Mesenchymal stem cell (in vitro differentiated cells and primary cell): ENCODE measurements at places on chromosomes 1 and 21.
A peak's percentile ranks its signal among the peaks of the same experiment; 100 is the strongest.

- no peak for DNase-seq
Measured at GRCh38 chr1:84842748-84843231, 50.2 kb downstream of the LPAR3 start.

DNA sequence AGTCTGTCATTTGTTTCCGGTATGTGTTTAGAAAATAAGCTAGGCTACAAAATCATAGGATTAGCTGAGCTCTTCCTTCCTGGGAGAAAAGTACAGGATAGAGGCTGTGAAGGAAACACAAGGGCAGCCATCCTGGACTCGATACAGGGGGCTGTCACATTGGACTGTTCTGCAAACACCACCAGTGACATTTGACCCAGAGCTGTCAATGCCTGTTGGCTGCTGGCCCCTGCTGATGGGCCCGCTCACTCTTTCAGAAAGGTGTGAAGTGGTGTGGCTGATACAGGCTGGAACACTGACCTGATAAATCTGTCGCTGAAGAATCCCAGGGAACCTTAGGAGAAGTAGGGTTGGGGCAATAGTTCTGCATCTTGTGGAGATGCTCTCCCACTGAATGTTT, 183.1 kb downstream of the RHOU start:
- no peak for DNase-seq

- no peak for DNase-seq
Measured at GRCh38 chr1:230159580-230159979, 92.5 kb downstream of the GALNT2 start.

DNA sequence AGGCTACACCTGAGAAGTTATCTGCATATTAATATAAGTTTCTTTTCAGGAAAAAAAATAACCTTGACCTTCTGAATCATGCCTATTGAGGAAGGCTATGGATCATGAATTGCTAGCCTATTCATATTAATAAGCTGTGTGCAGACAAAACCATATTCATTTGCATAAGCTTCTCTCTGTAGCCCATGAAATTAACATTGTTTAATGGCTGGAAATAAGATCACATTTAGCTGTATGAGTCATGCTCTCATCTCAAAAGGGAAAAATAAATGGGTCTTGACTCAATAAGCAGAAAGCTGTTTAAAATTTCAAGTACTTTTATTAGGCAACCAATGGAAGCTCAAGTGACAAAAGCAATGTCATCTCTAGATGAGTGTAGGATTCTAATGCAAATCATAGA, 330.0 kb upstream of the DEPDC1 start:
- no peak for DNase-seq

DNA sequence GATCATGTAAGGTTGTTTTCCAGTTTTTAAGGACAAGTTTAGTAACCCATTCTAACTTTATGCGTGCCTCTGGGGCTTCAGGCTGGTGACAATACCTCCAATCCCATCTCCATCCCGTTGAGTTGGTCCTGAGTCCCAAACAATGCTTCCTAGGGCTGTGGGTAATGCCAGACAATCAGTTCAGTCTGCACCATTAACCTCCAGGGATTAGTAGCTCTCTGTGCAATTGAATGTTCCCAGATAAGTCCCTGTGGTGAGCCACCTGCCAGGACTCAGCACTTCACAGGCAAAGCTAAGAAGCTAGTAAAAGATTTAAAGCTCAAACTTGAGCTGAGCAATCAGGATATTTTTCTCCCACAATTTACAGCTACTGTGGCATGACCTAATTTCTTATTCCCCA, 462.2 kb upstream of the PTBP2 start:
- DNase-seq = no peak

DNA sequence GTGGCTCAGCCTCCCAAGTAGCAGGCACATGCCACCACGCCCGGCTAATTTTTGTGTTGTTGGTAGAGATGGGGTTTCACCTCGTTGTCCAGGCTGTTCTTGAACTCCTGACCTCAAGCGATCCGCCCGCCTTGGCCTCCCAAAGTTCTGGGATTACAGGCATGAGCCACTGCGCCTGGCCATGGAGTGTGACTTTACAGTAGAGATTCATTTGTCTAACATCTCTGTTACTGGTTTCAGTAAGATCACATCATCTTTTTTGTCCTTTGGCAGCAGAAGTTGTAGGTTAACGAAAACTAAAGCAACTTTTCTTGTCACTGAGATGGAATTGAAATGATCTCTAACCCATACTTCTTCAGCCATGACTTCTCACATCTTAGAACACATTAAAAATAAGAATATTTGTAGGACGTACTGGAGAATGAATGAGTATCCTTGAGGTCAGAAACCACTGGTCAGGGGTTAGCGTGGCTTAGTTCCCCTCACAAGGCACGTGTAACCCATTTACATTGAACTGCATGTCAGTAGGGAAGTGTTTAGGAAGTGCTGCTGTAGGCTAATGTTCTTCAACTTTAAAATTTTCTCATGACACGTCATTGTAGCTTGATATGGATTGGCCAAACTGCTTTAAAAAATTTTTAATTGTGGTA, 75.9 kb downstream of the CAMTA1 start:
- no peak for DNase-seq

- no peak for DNase-seq
Measured at GRCh38 chr1:73044241-73045036, 762.1 kb upstream of the NEGR1 start.

- DNase-seq = no peak
Measured at GRCh38 chr1:89502042-89502441, 22.6 kb upstream of the LRRC8B start.

GRCh38 chr21:28938726-28939125, 54.0 kb downstream of the LTN1 start:
- DNase-seq = no peak

- peak; percentile 95 for DNase-seq
Measured at GRCh38 chr1:212635141-212635631, 26.6 kb downstream of the ATF3 start.

GRCh38 chr1:1332774-1333480, 1.8 kb downstream of the TAS1R3 start:
- DNase-seq = no peak

DNA sequence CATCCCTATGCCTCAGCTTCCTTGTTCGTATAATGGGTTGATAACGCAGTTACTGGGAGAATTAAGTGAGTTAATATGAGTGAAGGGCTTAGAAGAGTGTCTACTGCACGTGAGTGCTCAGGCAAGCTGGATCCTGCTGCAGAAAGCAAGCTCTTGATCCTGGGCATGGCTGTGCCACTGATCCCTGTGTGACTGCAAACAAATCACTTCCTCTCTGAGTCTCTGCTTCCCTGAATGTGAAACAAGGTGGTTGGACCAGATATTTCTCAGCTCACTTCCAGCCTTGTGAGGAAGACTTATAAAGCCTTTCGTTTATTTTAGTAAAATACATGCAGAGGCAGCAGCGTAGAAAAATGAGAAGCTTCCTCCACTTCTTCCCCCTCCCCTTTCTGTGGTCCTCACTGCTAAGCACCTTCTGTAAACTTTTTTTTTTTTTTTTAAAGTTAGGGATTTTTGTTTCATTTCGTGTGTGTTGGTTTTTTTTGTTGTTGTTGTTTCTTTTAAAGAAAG, 13.8 kb downstream of the PSEN2 start:
- no peak for DNase-seq

- DNase-seq = no peak
Measured at GRCh38 chr1:47212636-47213229, 19.3 kb downstream of the TAL1 start.

- peak; percentile 95 for DNase-seq
Measured at GRCh38 chr1:203202431-203203245, 16.1 kb upstream of the CHI3L1 start.

GRCh38 chr1:145936247-145936646, 9.0 kb upstream of the RBM8A start:
- DNase-seq = no peak

DNA sequence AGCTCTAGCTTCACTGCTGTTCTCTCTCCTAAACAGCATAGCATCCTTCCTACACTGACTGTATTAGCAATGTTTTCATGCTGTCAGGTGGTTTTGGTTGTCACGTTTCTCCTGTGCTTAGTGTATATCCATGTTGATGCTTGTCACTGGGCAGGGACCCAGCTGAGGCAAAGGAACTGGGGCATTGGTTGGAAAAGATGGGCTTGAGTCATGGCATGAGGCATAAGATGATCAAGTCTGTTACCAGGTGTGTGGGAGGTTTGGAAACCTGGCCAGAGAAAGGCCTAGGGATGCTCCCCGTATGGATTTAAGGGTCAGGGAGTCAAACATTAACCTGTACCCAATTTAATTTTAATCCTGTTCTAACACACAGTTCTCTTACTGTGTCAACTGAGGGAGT, 69.6 kb downstream of the OSBPL9 start:
- no peak for DNase-seq

- DNase-seq = peak; percentile 95
Measured at GRCh38 chr1:161216945-161217712, 2.0 kb downstream of the FCER1G start.

- DNase-seq = peak; percentile 98
Measured at GRCh38 chr1:66563094-66563800, 29.3 kb downstream of the SGIP1 start.

GRCh38 chr21:34983680-34984086, 65.4 kb downstream of the RUNX1 start:
- DNase-seq = peak; percentile 73

GRCh38 chr1:229381234-229381633, 38.4 kb upstream of the CCSAP start:
- no peak for DNase-seq

DNA sequence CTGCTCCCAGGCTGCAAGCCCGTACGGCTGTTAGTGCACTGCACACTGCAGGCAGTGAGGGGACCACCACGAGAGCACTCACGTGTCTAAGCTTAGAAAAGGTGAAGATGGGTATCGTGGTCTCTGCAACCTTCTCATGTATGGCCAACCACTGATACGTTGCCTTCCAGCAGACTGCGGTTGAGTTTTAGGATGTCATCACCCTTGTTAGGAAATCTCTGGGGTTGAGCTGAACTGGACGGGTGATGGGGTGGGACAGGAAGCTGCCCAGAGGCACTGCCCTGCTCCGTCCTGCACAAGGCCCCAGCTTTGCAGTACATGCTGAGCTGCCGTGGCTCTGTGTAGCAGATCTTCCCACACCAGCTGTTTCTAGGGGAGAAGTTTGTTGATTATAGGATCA, 43.3 kb downstream of the FAAP20 start:
- DNase-seq = no peak

DNA sequence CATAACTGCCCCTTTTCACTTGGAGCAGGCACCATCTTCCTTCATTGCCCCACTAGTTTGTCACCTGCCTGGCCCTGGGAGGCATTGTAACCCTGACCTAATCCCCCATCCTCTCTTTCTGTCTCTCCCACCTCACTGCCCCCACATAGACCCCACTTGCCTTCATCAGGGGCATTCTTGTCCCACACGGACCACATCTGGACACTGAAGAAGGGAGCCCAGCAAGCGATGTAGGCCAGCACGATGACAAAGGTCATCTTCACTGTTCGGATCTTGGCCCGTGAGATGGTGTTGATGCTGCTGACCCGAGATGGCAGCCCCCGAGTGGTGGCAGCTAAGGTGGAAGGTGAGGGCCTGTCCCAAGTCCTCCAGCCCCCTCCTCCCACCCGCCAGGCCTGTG, 1.4 kb downstream of the AVPR1B start:
- no peak for DNase-seq

DNA sequence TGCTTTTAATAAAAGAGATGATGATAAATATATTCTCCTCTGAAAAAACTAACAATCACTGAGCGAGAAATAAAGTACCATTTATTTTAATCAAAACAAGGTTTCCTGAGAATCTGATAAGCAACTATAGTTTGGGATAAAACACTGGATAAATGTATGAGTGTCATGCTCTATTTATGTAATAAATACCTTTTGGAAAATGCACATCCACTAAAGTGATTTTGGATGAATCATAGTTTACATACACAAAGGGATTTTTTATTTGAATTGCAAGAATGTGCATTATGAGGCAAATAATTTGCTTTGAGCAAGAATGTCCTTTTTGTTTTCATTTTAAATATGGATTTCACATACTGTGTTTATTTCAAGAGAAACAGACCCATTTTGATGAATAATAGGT, 1483.5 kb downstream of the MRPL39 start:
- no peak for DNase-seq

DNA sequence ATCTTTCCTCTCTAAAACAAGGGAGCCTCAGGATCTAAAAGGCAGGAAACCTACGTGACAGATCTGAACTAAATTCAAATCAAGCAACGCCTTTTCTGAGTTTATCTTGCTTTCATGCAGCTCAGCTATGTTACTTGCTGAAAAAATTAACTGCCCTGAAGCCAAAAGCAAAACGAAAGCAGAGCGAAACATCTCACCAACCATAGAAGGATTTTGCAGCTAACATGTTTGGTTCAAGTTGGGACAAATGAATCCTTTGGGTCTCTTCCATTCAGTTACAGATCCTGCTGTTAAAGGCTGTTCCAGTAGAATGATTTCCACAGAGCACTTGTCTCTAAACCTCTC, 482 bp downstream of the SLC2A5 start:
- DNase-seq = no peak

- DNase-seq = no peak
Measured at GRCh38 chr1:152148981-152149380, 10.0 kb downstream of the RPTN start.

- peak; percentile 90 for DNase-seq
Measured at GRCh38 chr1:220748089-220748934, at the start of gene MTARC2. Gene MTARC2, plus strand, starts transcription at chr1:220748322. Its CDS starts 210 bp downstream, at chr1:220748532.

GRCh38 chr1:24951337-24951736, 21.3 kb upstream of the RUNX3 start:
- peak; percentile 29 for DNase-seq

- no peak for DNase-seq
Measured at GRCh38 chr1:211711315-211711705, 35.9 kb upstream of the NEK2 start.

DNA sequence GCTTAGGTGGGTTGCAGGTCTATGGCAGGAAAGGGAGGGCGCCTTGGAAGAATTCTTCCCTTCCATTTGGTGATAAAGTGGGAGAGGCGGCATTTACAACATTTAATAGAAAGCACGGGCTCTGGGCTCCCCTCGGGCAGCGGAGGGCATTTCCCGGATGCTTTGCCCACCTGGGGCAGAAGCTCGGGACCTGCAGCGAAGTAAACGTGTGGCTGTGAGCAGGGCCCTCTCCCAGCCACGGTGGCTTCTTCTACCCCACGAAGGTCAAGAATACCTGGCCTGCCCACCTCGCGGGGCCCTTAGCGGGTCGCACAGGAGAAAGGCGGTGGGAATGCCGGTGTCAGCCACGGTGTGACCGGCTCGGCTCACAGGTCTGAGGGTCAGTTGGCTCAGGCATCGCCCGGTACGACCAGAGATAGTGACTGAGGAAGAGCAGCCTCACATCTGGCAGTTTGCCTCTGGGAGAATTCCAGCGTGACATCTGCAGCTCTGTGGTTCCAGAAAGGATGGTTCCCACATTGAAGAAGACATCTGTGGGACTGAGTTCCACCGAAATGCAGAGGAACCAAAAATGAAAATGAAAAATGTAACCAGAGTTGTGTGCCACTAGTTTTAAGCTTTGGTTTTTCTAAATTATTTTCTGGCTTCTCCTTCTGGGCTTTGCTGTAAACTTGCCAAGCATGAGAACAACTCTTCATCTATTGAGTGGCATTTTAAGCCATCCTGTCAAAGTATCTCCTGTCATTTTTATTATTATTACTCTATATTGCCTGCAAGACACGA, 720 bp upstream of the F3 start:
- DNase-seq = peak; percentile 84

GRCh38 chr1:237287876-237288521, 246.0 kb downstream of the RYR2 start:
- no peak for DNase-seq
